A172 (cell line): ENCODE measurements at places on chromosomes 6 and 20. TPM values are rescaled to one million over a fixed set of nuclear protein-coding genes. Genes with fewer than 3 reads are reported as not detected.
A peak's percentile ranks its signal among the peaks of the same experiment; 100 is the strongest.

Gene SAMD3
- total RNA-seq, result 0.07 and 0.28 TPM in 2 replicates

Gene ERVFRD-1
- not detected in 2 replicates for total RNA-seq

Gene ABHD16A
- total RNA-seq, result 38.5 and 40.9 TPM in 2 replicates

Gene SYNGAP1
- 1.8 and 2.5 TPM in 2 replicates for total RNA-seq

Gene CCDC28A
- 11.9 and 18.3 TPM in 2 replicates for total RNA-seq

Gene MCHR2
- 0.14 TPM in 1 of 2 replicates, not detected in the other for total RNA-seq

- peak; percentile 47 for DNase-seq
These were observed 160.8 kb downstream of the PDE7B start for GRCh38 chr6:136012198-136012887.

DNA sequence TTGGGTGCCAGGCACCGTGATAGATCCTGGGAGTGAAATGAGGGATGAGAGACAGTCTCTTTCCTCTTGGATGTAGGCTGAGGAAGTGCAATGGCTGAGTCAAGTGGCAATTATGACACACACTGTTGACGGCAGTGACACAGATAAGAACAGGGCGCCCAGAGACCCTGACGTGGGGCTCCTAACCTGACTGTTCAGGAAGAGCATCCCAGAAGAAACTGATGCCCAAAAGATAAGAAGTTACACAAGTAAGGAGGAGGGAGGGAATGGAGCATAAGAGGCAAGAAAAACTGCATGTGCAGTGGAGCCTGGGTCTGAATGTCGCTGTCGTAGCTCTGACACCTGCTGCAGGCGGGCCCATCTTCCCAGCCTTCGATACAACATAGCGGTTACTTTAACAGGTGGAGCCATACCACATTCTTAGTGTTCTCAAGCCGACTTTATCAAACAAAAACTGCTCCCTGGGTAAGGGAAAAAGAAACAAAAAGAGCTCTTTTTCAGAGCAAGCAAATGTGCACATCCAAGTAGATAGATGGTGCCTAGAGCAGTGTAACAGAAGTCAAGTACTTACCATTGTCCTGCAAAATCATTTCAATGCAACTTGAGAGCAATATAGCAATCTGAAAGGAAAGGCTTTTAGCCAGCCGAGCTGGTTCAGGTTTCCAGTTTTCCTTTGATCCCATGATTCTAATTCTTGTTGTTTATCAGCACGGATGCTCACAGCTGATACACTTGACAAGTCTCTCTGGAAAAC, 463.9 kb upstream of the JARID2 start:
- no peak for DNase-seq

- DNase-seq, result no peak
These were observed 475.6 kb upstream of the ADGRB3 start for GRCh38 chr6:68159433-68159832.

GRCh38 chr20:35738410-35739179, 3.5 kb downstream of the RBM39 start:
- no peak for DNase-seq

GRCh38 chr6:131929976-131930375, 21.2 kb downstream of the CCN2 start:
- no peak for DNase-seq

- no peak for DNase-seq
These were observed 11.4 kb downstream of the CTSZ start for GRCh38 chr20:58995461-58996225.

GRCh38 chr6:50653253-50653652, 60.1 kb upstream of the TFAP2D start:
- no peak for DNase-seq

- DNase-seq, result no peak
These were observed 23.6 kb downstream of the GTF2H5 start for GRCh38 chr6:158191761-158192160.

DNA sequence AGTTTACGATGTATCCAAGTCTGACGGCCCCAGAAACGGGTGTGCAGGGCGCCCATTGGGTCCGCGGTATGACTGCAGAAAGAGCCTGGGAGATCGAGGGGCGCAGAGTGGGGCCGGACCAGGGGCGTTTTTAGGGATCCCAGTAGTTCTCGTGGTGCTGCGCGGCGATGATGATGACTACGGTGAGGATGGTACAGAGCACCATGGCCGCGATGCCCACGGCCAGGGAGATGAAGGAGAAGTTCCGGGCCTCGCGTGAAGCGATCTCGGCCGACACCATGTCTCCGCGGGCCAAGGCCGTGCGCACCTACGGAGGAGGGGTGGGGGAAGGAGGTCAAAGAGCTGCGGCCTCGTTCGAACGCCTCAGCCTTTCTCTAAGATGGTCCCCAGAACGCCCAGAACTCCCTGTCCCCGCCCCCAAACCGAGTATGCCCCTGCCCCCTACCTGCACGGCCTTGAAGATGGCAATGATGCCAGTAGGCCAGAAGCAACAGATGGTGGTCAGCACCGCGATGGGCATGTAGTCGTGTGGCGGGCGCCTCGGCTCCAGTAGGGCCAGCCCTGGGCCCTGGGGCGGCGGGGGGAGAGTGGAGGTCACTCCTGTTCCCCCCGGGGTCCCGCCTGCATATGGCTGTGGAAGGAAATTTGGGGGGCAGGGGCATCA, 2.5 kb downstream of the PRRT1 start:
- no peak for DNase-seq

DNA sequence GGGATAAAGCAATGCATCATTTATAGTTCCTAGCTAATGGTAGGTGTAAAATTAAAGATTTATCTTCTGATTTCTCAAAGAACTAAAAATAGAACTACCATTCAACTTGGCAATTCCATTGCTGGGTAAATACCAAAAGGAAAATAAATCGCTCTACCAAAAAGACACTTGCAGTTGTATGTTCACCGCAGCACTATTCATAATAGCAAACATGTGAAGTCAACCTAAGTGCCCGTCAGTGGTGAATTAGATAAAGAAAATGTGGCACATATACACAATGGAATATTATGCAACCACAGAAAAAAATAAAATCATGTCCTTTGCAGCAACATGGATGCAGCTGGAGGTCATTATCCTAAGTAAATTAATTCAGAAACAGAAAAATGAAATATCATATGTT, 279.8 kb upstream of the PRND start:
- DNase-seq, result no peak

GRCh38 chr6:75308250-75308988, 23.8 kb upstream of the TMEM30A start:
- DNase-seq, result no peak

DNA sequence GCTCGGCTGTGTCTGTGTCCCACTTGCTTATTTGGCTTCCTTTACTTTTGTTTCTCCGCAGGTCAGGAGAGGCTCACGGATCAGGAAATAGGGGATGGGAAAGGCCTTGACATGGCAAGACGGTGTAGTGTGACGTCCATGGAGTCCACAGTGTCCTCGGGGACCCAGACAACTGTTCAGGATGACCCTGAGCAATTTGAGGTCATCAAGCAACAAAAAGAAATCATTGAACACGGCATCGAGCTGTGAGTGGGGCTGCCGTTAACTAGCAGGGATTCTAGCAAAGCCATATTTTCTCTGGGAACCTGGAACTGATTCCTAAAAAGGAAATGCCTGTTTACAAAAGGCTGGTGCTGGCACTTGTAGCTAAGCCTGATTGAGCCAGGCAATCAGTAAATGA, 54.4 kb downstream of the ARFGEF2 start:
- no peak for DNase-seq

- no peak for DNase-seq
These were observed 6.2 kb downstream of the PXT1 start for GRCh38 chr6:36436466-36436865.

DNA sequence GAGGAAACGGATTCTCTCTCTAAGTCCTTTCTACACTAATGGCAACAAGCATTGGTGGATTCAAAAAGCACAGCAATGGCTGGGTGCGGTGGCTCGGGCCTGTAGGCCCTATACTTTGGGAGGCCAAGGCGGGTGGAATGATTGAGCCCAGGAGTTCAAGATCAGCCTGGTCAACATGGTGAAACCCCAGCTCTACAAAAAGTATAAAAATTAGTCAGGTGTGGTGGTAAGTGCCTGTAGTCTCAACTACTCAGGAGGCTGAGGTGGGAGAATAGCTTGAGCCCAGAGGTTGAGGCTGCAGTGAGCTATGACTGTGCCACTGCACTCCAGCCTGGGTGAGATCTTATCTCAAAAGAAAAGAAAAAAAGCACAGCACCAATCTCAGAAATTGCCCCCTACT, 19.3 kb downstream of the PAQR8 start:
- no peak for DNase-seq
